Activated T-helper 1 cell treated with Interleukin-2 at 50 U/mL for 16 hours (primary cell): ENCODE measurements at places on chromosomes 1 and 21.

DNA sequence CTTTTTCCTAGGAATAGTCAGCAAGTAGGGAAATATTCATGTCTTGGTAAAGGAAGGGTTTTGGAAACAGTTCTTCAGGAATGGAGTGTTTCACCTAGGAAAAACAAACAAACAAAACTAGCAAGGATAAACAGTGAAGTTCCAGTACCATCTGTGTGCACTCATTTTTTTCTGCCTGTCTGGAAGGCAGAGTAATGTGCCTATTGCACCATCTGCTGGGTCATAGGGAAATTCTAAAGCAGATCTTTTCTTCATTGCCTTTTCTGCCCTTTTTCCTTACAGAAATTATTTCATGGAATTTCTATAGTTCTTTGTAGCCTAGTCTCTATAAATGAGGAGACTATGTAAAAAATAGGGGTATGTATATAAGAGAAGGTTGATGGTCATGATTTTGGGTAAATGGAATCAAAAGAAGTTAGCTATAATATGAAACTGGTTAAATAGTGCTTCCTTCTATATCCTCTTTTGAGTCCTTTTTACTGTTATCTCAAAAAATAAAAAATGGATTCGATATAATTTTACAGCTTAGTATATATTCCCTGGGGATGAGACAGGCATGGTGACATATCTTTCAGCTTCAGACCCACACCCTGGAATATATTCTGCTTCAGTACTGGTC is 3.4 kb upstream of the HRNR start:
- no peak for DNase-seq

- DNase-seq = no peak
Observed at GRCh38 chr21:45447821-45448220, 42.9 kb downstream of the COL18A1 start.

- DNase-seq = no peak
Observed at GRCh38 chr1:17892225-17892624, 137.1 kb downstream of the ACTL8 start.

- DNase-seq = no peak
Observed at GRCh38 chr1:25109531-25109951, 122.8 kb downstream of the SYF2 start.
